ENCODE measurements at places on chromosomes 7 and 10. TPM values are rescaled to one million over a fixed set of nuclear protein-coding genes. Genes with fewer than 3 reads are reported as not detected.

The ACTL6B gene
- total RNA-seq, result 2.4 TPM

The SPDYE2B gene
- not detected for total RNA-seq

The ADRA2A gene
- 19.3 TPM for total RNA-seq

The KMT2C gene
- total RNA-seq, result 66.4 TPM

The OPN1SW gene
- not detected for total RNA-seq

The TRIL gene
- 3.9 TPM for total RNA-seq

The TEX36 gene
- not detected for total RNA-seq

DNA sequence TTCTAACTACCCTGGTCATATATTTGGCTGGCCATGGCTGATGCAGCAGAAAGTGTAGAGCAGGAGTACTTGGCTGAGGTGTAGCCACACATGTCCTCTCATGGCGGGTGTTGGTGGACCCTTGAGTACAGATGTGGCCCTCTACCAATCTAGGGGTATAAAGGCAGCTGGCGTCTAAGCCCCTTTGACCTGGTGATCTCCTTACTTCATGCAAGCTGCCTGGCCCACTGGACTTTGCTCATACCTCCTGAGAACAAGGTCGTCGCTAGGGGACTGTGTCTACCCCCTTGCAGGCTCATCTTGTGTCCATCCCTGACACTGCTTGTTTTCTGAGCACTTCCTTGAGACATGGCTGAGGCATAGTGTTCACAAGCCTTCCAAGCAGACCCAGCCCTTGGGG lies 287.8 kb downstream of the RPS24 start:
- peak; percentile 25 for DNase-seq

- DNase-seq, result no peak
Observed at GRCh38 chr7:111145472-111145871, 54.5 kb downstream of the LRRN3 start.

GRCh38 chr7:18444826-18445225 lies 50.7 kb upstream of the HDAC9 start:
- DNase-seq, result no peak

GRCh38 chr7:91898240-91898992 lies 17.9 kb upstream of the MTERF1 start:
- DNase-seq, result no peak

GRCh38 chr10:76309741-76310587 lies 878.5 kb downstream of the LRMDA start:
- DNase-seq, result no peak

DNA sequence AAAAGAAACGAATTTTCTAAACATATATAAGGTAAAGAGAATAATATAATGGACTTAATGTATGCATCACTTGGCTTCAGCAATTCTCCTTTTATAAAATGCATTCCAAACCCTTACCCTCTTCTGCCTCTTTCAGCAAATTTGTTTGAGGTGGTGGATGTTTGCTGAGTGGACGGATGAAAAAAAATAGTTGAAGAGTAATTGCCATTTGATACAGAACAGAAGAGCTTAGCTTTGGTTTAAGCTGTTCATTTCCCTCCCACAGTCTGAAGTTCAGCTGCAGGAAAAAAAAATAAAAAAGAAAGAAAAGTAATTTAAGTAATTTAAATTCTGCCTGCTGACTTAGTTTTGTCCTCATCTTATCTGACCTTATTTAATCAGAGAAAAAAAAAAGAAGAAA lies 138.6 kb downstream of the GALNT17 start:
- no peak for DNase-seq

DNA sequence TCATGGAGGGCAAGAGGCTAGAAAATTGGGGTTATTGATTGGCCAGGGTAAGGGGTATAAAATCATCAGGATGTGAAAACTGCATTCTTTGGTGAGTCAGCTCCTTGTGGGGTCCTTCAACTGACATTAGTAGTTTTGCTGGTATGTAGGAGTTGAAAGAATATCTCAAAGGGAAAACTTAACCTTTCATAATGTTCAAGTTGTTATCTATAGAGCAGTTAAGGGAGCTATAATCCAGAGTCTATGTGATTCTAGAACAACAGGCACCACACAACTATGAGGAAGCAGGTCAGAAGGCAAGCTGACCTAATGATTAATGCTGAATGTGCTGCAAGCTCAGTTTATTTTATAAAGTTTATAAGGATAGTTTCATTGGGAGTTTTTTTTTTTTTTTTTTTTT lies 13.7 kb downstream of the PRPS1L1 start:
- DNase-seq, result no peak

- DNase-seq, result no peak
Observed at GRCh38 chr10:124599588-124600050, 138.0 kb downstream of the LHPP start.

DNA sequence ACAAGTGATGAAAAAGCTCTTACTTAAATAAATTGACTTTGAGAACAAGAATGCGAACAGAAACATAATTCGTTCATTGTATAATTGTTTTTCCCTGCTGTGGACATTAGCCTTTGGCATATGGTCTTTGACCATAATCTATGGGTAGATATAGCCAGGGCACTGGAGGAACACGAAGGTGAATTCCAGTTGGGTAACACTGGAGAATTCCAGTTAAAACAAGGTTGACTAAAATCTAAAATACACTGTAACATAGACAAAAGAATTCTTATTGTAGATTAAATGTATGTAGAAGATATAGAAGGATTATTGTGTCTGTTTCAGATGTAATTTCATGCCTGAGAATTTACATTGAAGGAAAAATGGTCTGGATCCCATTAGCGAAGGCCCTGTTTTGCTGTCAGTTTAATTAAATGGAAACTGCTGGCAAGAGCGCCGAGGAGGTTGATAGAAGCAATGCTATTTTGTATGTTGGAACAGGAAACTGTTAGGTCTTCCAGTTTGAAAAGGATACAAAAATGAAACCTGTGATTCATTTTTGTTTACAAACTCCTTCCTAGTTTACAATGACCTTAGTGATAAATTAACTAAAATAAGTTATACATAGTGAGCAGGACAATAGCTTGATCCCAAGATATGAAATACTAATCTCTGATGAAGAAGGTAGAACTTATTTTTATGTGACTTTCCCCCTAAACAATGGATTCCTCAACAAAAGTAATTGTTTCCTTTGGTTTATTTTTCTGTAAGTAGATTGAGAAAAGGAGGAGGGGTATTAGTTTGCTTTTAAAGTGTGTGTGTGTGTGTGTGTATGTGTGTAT lies 68.9 kb downstream of the ARID5B start:
- no peak for DNase-seq

DNA sequence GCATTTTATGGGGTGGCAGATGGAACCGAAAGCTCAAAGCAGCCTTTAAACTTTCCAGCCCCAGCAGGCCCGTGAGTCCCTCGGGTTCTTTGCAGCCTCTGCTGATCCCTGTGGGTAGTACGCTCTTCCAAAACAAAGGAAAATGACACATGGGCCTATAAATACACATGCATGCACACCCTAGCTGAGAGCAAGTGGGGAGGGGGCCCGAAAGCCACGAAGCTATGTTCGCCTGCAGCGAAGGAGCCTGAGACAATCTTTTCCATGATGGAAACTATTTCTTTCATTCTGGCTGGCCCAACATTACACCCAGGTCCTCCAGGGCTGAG lies 32.2 kb downstream of the CALML5 start:
- DNase-seq, result no peak

GRCh38 chr10:49327036-49327813 lies 28.3 kb downstream of the C10orf71 start:
- DNase-seq, result peak; percentile 58

DNA sequence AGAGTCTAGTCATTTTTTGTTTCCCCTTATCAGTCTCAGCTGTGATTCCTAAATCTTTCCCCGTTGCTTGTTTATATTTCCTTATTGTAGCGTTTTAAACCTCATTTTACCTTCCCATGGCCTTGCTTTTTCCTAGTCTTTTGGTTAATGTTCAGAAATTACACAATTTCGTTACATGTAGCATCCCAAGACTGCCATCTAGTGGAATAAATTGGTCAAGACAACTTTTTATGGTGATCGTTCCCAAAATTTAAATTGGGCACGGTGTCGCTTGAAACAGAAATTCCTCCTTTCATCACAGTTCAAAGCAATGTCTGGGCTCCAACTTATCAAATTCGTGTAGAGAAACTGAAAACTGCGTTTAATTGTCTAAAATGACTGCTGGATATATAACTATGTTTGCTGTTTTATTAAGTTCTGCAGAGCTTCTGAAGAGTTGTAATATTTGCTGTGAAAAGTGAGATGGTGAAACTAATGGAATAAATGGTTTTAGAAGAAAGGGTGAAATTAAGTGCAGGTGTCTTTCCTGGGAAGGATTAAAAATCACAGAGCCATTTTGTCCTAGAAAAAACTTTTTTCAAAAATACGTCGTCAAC lies 370.2 kb downstream of the PHF14 start:
- no peak for DNase-seq

- DNase-seq, result no peak
Observed at GRCh38 chr7:99694201-99694911, 14.6 kb upstream of the CYP3A5 start.

- no peak for DNase-seq
Observed at GRCh38 chr7:106757846-106758245, 96.9 kb upstream of the CCDC71L start.

GRCh38 chr7:116087291-116087690 lies 56.7 kb upstream of the TFEC start:
- no peak for DNase-seq

- no peak for DNase-seq
Observed at GRCh38 chr10:109919220-109919619, 4.1 kb downstream of the XPNPEP1 start.

DNA sequence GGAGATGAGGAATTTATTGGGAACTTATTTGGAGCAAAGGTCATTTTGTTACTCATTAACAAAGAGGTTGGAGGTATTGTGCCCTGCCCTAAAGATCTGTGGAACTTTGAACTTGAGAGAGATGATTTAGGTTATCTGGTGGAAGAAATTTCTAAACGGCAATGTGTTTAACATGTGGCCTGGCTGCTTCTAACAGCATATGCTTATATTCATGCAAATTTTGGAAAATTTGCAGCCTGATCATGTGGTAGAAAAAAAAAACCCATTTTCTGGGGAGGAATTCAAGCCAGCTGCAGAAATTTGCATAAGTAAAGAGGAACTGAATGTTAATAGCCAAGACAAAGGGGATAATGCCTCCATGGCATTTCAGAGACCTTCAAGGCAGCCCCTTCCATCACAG lies 10.7 kb upstream of the PANK1 start:
- no peak for DNase-seq
